ENCODE measurements at places on chromosomes 2 and 18.

DNA sequence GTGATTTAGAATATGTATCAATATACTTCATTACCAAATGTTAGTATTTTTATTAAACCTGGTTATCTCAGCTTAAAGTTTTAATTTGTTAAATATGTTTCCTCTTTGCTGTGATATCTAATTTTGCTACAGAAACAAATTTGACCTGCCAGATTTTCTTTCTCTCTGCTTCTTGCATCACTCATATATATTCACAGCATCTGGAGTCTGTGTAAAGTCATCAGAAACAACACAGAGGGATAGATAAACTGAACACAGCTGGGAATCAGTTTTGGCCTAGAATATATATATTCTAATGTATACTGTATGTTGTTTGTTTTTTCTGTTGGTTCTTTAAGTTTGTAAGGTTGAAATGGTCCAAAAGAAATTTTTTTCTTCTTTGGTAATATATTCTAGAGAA, 8.5 kb downstream of the PSMD14 start:
- DNase-seq = no peak

DNA sequence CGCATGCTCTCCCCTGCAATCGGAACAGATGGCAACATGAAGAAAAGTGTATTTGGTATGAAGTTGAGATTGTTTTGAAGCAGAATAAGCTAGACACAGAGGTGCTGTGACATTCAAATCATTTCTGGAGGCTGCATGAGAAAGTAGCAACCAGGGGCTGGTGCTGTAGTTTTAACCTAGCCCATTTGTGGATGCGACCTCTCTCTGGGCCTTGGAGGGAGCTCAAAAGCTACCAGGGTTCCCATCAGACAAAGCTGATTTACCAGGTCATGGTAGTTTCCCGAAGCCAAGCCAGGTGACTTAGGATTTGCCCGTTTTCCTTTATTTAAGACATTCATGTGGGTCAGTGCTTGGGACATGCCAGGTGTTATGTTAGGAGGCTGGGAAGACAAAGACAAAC, 77.5 kb downstream of the CIB4 start:
- DNase-seq = no peak

- DNase-seq = peak; percentile 7
These were observed 66.8 kb downstream of the PDE11A start for GRCh38 chr2:178005756-178006155.

GRCh38 chr2:1866402-1867111, 122.2 kb upstream of the PXDN start:
- no peak for DNase-seq

GRCh38 chr2:62568983-62569837, 63.2 kb upstream of the TMEM17 start:
- DNase-seq = peak; percentile 29

DNA sequence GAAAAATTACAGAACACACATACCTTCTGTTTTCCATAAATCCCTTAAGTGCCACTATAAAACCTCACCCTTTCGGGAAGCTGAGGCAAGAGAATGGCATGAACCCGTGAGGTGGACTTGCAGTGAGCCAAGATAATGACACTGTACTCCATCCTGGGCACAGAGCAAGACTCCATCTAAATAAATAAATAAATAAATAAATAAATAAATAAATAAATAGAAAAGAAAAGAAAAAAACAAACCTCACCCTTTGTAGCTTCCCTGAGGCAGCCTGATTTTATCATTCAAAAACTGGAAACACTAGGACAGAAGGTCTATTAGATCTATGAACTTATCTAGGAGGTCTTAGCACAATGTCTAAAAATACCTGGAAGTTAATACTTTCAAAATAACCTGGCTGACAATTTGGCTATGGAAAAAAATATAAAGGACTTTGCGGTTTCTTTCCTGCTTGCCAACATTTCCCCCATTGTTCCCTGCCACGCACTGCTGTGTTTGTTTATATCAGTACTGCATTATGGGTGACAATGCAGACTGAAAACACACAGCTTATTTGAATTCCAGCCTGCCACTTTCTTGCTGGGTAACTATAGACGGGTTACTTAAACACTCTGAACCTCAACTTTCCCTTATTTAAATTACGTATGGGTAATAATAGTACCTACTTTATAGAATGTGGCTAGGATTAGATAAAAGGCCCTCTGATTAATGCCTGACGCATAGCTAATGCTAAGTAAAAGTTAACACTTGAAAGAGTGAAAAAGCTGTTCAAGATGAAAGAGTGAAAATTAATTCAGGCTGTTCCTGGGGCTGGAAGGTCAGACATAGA, 313.0 kb downstream of the RDH14 start:
- DNase-seq = no peak

- DNase-seq = peak; percentile 33
These were observed 76.3 kb upstream of the GLS start for GRCh38 chr2:190804182-190804795.

- DNase-seq = peak; percentile 8
These were observed 121.4 kb downstream of the ZNF236 start for GRCh38 chr18:76943542-76944339.

DNA sequence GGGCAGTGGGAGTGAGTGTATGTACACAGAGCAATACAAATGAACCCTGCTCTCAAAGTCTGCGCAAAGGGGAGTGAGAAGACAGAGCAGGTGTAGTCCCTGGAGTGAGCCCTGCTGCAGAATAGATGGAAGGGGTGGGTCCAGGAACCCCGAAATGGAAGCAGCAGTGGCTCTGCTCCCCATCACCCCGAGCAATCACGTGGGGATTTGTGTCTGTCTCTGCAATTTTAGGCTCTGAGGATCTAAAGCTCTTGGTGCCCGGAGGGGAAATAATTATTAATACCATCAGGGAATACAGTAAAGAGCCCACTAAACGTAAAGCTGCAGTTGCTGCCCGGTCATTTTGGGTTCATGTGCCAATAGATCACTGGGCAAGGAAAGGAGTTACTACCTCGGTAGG, 118.3 kb downstream of the LPIN1 start:
- DNase-seq = no peak

DNA sequence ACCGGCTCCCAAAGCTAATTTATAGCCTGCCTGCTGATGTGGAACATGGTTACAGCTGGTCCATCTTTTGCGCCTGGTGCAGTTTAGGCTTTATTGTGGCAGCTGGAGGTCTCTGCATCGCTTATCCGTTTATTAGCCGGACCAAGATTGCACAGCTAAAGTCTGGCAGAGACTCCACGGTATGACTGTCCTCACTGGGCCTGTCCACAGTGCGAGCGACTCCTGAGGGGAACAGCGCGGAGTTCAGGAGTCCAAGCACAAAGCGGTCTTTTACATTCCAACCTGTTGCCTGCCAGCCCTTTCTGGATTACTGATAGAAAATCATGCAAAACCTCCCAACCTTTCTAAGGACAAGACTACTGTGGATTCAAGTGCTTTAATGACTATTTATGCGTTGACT, 51.4 kb downstream of the TMEM178A start:
- no peak for DNase-seq

- peak; percentile 76 for DNase-seq
These were observed 122.2 kb downstream of the BIRC6 start for GRCh38 chr2:32478889-32479620.

DNA sequence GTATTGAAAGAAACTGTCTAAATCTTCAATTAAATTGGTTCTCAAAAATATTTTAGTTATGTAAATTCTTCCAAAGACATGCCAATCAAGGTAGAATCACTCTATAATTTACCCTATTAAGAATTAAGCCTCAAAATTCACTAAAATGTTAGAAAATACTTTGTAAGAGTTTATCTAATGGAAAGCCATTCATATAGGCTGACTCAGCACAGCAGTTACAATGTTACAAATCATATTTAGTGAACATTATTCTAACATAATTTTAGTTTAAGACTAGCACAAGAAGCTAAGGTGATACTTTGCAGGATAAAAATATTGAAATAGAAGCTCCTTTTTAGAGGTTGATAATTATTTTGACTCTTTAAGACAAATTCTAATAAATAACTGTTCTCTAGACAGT, 137.0 kb downstream of the ZNF385B start:
- DNase-seq = no peak

DNA sequence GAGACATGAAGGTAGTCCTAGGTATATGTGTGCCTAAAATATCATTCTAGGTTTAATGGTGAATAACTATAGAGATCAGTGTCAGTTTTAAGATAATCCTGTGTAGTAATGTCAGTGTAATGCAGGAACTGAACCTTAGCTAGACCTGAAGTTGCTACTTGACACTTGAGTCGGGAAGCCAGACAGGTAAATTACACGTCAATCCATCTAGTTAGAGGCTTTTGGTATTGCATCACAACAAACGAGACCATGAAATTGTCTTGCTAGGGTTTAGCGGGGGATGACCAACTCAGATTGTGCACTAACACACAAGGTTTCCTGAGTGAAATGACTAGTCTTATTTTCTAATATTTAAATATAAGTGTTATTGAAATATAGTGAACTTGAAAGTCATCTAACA, 2.0 kb downstream of the YPEL5 start:
- no peak for DNase-seq

All from fibroblast of skin of back (primary cell).